ENCODE measurements at places on chromosomes 16 and 17.

GRCh38 chr17:33498069-33498468, 205.0 kb upstream of the ASIC2 start:
- H3K27ac ChIP-seq = no peak overlapping the region
- no peaks in the 10 kb centered on the region for H3K36me3 ChIP-seq
- H3K4me3 ChIP-seq = no peak overlapping the region
- peaks cover 23% of the 10 kb centered on the region for H3K4me1 ChIP-seq

DNA sequence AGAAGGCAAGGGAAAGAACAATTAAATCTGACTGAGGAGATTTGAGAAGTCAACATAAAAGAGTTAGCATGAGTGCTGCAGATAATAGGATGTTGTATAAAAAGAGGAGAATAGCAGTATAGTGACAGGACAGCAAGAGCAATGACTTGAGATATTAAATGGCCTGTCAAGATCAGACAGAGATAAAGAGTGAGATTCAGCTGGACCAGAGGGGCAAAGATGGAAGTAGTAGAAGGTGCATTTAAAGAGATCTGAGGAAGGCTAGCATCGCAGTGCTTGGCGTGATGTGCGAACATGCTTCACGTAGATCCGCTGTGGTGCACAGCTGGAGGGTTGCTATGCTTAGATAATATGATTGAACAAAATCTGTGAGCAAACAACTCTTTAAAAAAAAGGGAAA, 1422.6 kb upstream of the CDH8 start:
- H3K27ac ChIP-seq = no peak overlapping the region
- no peak for DNase-seq
- H3K4me3 ChIP-seq = no peak overlapping the region
- no peaks in the 10 kb centered on the region for H3K36me3 ChIP-seq

DNA sequence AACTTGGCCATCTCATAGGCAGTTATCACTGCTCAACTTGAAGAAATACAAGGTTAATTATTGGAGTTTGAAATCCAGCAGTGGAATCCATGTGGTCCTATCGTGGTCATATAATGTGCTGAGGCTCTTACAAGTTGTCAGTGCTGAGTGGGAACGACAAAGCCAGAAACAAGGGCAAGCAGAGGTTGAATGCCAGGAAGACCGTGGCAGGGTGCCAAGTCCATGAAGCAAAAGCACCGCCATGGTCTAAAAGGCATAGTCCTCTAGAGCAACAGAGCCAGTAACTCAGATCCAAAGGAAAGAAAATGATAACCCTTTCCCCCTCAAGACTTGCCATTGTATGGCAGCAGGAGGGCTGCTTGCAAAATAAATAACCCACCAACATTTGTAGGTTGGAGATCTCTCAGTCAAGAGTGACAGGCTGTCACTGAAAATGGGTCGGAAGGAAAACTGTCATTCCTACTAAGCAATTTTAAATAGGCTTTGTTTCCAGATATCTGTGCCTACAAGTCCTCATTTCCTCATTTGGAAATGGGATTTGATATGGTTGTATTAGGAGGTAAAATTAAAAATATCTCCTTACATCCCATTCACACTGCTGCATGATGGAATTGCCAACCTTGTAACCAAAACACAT, 36.4 kb upstream of the HSBP1 start:
- no peak for DNase-seq
- no peaks in the 10 kb centered on the region for H3K36me3 ChIP-seq
- no peaks in the 10 kb centered on the region for H3K27me3 ChIP-seq
- H3K4me1 ChIP-seq = peaks cover 12% of the 10 kb centered on the region

DNA sequence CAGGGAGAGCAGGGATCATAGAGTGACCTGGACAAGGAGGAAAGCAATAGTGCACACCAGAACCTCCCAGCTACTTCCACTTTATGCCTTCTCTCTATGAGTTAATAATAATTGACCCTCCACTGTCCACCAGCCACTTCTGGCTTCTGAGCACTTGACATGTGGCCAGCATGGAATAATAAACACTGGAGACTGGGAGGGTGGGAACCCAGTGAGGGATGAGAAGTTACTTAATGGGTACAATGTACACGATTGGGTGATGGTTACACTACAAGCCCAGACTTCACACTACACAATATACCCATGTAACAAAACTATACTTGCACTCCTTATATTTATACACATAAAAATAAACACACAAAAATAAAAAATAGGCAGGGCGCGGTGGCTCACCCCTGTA, 11.4 kb downstream of the CDC42EP4 start:
- no peaks in the 10 kb centered on the region for H3K27me3 ChIP-seq
- no peak overlapping the region for H3K27ac ChIP-seq
- no peak overlapping the region for H3K4me3 ChIP-seq
- no peak for DNase-seq

- no peaks in the 10 kb centered on the region for H3K36me3 ChIP-seq
- DNase-seq = no peak
- no peaks in the 10 kb centered on the region for H3K4me1 ChIP-seq
- no peak overlapping the region for H3K4me3 ChIP-seq
These were observed 374.5 kb upstream of the MON1B start for GRCh38 chr16:76816475-76816874.

DNA sequence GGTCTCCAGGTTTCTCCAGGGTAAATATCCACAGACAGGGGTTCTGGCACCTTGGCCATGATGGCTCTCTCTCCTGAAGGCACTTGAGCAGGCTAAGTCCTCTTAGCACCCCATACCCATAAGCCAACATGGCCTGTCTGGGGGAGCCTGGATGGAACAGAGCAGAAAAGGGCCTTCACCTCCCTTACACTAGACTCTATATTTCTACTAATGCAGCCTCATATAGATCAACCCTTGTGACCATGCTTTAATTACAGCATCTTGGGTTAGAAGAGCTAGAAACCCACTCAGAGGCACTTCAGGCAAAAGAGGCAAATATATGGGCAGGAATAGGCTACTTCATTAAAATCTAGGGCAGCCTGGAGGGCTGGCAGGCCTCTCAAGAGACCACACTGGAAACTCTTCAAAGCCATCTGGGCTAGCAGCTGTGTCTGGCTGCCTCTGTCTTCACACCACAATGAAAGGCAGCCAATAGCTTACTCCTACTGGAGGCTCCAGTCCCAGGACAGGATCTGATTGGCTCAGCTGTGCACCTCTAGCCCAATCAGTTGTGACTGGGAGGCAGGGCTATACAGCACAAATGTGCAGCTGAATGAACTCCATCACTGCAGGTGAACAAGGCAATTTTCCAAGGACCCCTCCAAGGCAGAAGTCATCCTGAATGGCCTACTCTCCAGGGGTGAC, 4.7 kb upstream of the CDT1 start:
- no peak overlapping the region for H3K27ac ChIP-seq
- no peaks in the 10 kb centered on the region for H3K36me3 ChIP-seq
- H3K4me3 ChIP-seq = no peak overlapping the region
- DNase-seq = no peak

GRCh38 chr17:74514632-74515334, 16.5 kb downstream of the CD300LB start:
- H3K27ac ChIP-seq = peak overlapping the region; percentile 97
- H3K36me3 ChIP-seq = peaks cover 5% of the 10 kb centered on the region
- no peak overlapping the region for H3K4me3 ChIP-seq
- no peak for DNase-seq

- H3K27me3 ChIP-seq = no peaks in the 10 kb centered on the region
- no peaks in the 10 kb centered on the region for H3K36me3 ChIP-seq
- DNase-seq = no peak
- no peaks in the 10 kb centered on the region for H3K4me1 ChIP-seq
- no peak overlapping the region for H3K4me3 ChIP-seq
These were observed 9.9 kb upstream of the SMIM36 start for GRCh38 chr17:55521186-55521585.

DNA sequence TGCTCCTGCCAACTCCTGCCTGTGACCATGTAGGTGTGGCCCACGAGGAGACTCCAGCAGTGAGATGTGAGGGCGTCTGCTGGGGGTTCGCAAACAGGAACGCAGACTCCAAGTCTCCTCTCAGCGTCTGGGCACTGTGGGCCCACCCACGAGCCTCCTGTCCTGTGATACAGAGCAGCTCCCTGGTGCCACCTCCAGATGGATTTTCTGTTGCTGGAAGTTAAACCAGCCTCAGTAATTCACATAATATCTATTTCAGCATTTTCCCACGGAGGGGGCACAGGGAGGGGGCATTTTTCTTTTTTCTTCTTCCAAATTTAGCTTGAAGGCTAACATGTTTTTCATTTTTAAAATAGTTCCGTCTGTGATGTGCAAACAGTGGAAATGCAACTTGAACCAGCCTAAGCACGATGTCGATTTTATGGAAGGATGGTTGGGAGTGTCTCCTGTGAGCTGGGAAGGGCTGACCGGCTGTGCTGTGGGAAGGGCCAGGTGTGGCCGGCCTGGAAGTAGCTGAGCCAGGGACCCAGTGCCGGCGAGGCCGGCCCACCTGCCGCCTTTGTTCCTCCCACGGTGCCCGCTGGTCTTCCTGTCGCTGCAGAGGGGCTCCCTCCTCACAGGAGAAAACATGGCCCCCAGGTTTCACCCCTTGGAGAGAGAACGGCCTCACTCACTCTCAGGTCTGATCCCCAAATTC, 3.9 kb upstream of the RAB40B start:
- no peak overlapping the region for H3K4me3 ChIP-seq
- no peak for DNase-seq
- peaks cover 35% of the 10 kb centered on the region for H3K27me3 ChIP-seq
- no peak overlapping the region for H3K27ac ChIP-seq
- H3K36me3 ChIP-seq = no peaks in the 10 kb centered on the region

All from nephron progenitor cell (in vitro differentiated cells).